ENCODE measurements at places on chromosomes 4 and X.

- DNase-seq, result no peak
These were observed 222.6 kb upstream of the INTU start for GRCh38 chr4:127410201-127410600.

GRCh38 chr4:64368741-64369140 lies 40.5 kb downstream of the TECRL start:
- no peak for DNase-seq

DNA sequence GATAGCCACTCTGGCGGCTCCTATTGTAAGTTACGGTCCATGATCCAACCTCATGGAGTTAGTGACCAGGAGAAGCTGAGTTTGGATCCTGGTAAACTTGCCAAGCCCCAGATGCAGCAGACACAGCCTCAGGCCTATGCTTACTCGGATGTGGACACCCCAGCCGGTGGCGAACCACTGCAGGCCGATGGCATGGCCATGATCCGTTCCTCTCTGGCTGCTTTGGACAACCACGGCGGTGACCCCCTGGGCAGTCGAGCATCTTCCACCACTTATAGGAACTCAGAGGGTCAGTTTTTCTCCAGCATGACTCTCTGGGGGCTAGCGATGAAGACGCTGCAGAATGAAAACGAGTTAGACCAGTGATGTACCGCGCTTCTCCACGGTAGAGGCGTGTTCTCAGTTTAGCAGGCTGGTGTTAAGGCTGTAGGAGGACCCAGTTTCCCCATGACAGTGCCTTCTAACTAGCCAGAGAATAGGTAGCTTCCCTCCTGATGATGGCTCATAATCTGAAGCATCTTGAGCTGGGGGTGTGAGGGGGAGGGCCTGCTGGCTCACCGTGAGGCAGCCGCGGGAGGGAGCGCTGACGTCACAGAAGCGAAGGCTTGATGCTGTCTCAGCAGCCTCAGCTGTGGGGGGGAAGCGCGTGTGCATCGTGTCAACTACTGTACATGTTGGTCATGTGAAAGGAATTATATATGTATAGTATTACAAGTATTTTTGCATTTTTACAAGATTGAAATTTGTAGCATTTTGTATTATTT lies 31.1 kb downstream of the ZBTB49 start:
- no peak for DNase-seq

GRCh38 chr4:117549524-117549923 lies 464.1 kb upstream of the TRAM1L1 start:
- no peak for DNase-seq

DNA sequence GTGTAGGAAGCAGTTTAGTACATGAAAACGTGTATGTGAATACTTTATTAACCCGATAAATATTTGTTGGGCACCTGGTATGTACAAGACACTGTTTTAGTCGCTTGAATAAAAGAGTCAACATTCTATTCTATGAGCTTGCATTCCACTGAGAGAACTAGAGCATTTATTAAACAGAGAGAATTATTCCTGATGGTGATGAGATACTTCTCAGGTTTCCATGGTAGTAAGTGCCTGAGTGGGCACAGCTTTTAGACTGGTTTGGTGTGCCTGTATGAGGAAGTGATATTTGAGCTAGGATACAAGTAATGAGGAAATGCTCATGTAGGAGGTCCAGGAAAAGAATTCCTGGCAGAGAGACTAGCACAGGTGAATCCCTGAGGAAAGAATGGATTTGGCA lies 94.2 kb downstream of the ATP10D start:
- no peak for DNase-seq

DNA sequence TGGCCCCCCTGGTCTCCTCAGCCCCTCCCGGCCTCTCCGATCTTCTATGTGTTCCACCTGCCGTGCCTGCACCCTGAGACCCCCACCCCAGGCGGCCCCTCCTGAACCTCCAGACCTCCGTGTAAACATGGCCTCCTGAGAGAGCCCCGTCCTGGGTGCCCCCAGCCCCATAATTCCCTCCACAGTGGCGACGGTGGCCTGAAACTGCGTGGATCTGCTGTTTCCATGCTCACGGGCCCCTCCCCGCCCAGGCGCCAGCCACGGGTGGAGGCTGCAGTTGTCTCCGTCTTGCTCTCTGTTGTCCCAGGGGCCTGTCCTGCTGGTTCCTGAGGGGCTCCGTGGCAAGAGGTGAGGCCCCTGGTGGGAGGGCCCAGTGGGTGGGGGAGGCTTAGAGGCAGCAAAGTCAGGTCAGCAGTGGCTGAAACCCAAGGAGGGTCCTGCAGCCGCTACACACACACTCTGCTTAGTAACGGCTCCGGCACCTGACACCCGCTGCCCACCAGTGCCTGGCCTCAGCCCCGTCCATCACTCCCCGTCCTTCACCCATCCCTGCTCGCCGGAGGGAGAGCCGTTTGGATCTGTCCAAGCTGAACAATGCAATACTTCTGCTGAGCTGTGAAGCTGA lies 75.8 kb downstream of the FAM53A start:
- no peak for DNase-seq

DNA sequence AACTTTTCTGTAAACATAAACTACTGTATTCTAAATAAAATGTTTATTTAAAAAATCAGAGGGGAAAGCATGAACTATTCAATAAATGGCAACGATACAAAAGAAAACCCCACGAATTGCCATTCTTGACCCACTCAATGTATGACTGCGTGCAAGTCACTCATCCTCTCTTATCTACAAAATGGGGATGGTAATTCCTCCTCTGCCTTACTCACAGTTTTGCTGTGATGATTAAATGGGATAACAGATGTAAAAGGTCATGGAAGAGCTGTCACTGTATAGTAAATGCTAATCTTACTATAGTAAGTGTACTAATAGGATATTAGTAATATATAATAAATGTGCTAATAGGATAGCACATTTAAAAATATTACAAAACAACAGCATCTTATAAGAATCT lies 173.4 kb downstream of the SCFD2 start:
- DNase-seq, result no peak

DNA sequence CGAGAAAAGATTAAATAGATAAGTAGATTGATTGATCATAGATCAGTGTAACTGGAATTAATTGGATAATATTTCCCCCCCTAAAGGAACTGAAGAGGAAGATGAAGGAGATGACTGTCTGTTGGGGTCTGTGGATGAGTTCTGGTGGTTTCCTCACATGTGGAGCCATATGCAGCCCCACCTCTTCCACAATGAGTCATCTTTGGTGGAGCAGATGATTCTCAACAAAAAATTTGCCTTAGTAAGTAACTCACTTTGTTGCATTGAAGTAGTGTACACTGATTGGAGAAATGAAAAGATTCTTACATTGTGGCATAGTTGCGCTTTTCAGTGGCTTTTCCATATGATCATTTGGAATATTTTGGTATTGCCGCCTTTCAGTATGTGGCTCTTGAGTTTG lies 80.4 kb downstream of the NDST3 start:
- no peak for DNase-seq

- DNase-seq, result no peak
These were observed at the start of gene ZNF185 for GRCh38 chrX:152897222-152898131. Gene ZNF185, plus strand, starts transcription at chrX:152898067. Its CDS starts 16,423 bp downstream, at chrX:152914490.

GRCh38 chr4:66489783-66490452 lies 819.6 kb upstream of the EPHA5 start:
- DNase-seq, result no peak

GRCh38 chr4:25500626-25501316 lies 123.7 kb downstream of the ANAPC4 start:
- DNase-seq, result no peak

DNA sequence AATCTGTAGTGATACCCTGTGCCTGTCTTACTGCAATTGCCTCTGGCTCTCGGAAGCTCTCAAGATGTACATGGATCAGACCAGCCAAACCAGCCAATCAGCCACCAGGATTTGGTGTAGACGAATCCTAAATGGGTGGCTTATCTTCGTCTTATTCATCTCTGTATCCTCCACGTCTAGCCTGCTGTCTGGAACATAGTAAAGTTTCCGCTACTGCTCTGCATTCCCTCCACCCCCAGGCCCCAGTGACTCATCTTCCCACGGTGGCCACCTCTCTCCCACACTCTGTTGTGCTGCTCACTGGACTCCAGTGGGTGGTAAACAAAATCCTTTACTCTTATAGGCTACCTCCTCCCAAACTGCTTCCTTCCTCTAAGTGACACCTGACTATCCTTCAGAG lies 37.8 kb downstream of the SEPTIN6 start:
- DNase-seq, result peak; percentile 72

DNA sequence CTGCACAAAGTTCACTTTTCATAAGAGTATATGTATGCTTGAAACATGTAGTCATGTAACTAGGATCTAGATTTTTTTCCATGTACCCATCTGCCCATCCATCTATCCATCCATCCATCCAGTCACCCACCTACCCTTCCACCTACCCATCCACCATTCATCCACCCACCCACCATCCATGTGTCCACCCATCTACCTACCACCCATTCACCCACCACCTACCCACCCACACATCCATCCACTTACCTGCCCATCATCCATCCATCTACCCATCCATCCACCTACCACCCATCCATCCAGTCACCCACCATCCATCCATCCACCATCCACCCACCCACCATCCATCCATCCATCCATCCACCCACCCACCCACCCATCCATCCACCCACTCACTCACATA lies 121.8 kb upstream of the PSAPL1 start:
- no peak for DNase-seq

- DNase-seq, result no peak
These were observed 14.6 kb downstream of the SRPX start for GRCh38 chrX:38206036-38206435.

- peak; percentile 44 for DNase-seq
These were observed 41.3 kb downstream of the ABLIM2 start for GRCh38 chr4:8117278-8117682.

DNA sequence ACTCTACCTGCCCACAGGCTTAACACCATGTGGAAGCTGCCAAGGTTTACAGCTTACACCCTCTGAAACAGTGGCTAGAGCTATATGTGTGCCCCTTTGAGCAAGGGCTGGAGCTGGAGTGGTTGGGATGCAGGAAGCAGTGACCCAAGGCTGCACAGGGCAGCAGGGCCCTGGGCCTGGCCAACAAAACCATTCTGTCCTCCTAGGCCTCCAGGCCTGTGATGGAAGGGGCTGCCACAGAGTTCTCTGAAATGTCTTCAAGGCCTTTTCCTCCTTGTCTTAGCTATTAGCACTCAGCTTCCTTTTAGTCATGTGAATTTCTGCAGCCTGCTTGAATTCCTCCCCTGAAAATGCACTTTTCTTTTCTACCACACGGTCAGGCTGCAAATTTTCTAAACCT lies 84.9 kb downstream of the IL13RA2 start:
- no peak for DNase-seq

GRCh38 chr4:141595531-141595930 lies 40.9 kb upstream of the IL15 start:
- DNase-seq, result no peak

- no peak for DNase-seq
These were observed 100.5 kb downstream of the MFAP3L start for GRCh38 chr4:169925678-169926077.

- DNase-seq, result no peak
These were observed 229.2 kb downstream of the GBA3 start for GRCh38 chr4:22921936-22922335.

DNA sequence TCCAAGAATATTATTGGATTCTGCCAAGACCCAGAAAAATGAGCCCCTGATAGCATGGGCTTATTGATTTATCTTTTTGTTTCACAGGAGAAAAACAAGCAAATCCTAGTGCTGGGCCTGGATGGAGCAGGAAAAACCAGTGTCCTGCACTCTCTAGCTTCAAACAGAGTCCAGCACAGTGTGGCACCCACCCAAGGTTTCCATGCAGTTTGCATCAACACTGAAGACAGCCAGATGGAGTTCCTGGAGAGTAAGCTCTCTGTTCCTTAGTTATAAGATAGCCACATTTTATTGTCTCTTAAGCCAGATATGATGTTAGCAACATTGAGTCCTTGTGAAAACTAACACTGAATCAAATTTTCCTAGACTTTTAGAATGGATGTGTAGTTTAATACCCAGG lies 5.5 kb downstream of the ARL9 start:
- no peak for DNase-seq

DNA sequence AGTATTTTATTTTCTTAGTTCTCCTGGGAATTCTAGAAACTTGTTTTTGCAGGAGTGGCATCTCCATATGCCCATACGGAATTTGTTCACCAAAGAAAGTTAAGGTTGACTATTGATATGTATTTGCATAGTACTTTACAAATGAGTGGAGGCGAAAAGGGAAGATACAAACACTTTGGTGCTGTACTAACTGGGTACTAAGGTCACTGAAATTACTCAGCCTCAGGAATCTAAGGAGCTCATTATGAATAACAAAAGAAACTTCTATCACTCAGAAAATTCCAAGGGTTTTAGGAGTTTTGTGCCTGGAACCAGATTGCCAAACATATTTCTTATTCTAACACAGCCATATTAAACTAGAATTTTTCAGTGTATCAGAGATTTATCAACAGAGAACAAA lies 27.4 kb upstream of the TMPRSS11B start:
- DNase-seq, result no peak

GRCh38 chrX:68579810-68580209 lies 67.7 kb upstream of the STARD8 start:
- DNase-seq, result no peak

GRCh38 chrX:21493226-21493830 lies 119.1 kb downstream of the CNKSR2 start:
- DNase-seq, result no peak

GRCh38 chr4:153620352-153620751 lies 63.7 kb upstream of the TLR2 start:
- DNase-seq, result no peak

- no peak for DNase-seq
These were observed 43.2 kb upstream of the SLC10A4 start for GRCh38 chr4:48439988-48440387.

- no peak for DNase-seq
These were observed 112.4 kb downstream of the BMPR1B start for GRCh38 chr4:94870146-94870545.

- no peak for DNase-seq
These were observed 38.8 kb downstream of the CHIC2 start for GRCh38 chr4:54025582-54025981.

- DNase-seq, result no peak
These were observed 1329.1 kb downstream of the PCDH18 start for GRCh38 chr4:136203199-136203598.

DNA sequence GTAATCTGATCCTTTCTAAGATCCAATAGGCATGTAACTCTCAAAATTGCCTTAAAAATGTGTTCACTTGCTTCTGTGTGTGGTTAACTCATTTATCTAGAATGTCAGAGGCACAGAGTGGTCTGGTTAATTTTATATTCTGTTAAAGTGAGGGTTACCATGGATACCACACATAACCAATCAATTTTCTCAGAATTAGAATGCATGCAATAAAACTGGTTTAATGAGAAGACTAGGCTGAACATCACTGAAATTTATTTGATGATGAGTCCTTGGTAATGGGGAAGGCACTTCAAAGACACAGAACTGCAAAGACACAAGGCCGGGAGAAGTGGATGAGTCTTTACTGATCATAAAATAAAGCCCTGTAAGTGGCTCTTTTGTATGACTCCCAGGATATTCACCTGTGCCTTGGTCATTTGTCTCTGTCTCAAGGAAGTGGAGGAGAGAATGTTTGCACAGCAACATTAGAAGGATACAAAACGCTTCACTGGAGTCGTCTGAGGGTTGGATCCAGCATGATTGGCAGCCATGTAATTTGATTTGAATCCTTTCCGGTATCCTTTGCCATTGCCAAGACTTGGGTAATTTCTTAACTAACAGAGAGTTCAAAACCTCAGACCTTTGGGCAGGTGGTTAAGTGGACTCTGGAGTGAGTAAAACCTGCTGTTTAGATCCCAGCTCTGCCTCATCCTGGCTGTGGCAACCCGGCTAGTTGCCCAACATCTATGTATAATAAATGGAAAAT lies 94.0 kb upstream of the RBPJ start:
- no peak for DNase-seq

- no peak for DNase-seq
These were observed 259.0 kb upstream of the PCDH7 start for GRCh38 chr4:30461218-30461617.

Measured in activated T-cell treated with anti-CD3 and anti-CD28 coated beads, Interleukin-2, amount 50 U/mL, for 24 hours (primary cell).